A673 (cell line): ENCODE measurements at places on chromosomes 7 and 10.

GRCh38 chr7:151786241-151786640, 90.7 kb downstream of the PRKAG2 start:
- DNase-seq = no peak

- DNase-seq = peak; percentile 6
These were observed 39.0 kb upstream of the ADRA2A start for GRCh38 chr10:111037858-111038257.

- DNase-seq = peak; percentile 62
These were observed 464.5 kb downstream of the GRID1 start for GRCh38 chr10:85902051-85902450.

- DNase-seq = peak; percentile 83
These were observed 32.9 kb upstream of the KMT2E start for GRCh38 chr7:104980841-104981671.

- no peak for DNase-seq
These were observed 36.5 kb downstream of the DNAJC9 start for GRCh38 chr10:73210395-73211105.

GRCh38 chr7:54987772-54988171, 31.0 kb upstream of the EGFR start:
- DNase-seq = no peak

DNA sequence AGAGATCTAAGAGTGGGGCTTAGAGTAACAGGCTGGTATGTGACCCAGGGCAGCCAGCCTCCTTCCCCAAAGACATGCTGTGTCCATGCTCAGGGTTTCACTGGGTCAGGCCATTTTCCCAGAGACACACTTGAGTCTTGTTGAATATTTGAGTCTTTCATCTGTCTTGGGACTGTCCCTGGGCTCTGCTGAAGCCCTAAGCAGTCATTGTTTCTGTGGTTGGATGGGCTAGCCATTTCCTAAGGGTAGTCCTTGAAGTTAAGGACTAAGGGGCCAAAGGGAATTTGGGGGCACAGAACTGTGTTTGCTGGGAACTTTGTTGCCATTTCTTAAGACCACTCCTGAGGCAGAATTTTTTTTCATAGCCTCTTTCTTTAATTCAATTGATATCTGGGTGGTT, 98.4 kb upstream of the SAMD8 start:
- no peak for DNase-seq

GRCh38 chr7:9507290-9507689, 1073.9 kb downstream of the NXPH1 start:
- DNase-seq = no peak

DNA sequence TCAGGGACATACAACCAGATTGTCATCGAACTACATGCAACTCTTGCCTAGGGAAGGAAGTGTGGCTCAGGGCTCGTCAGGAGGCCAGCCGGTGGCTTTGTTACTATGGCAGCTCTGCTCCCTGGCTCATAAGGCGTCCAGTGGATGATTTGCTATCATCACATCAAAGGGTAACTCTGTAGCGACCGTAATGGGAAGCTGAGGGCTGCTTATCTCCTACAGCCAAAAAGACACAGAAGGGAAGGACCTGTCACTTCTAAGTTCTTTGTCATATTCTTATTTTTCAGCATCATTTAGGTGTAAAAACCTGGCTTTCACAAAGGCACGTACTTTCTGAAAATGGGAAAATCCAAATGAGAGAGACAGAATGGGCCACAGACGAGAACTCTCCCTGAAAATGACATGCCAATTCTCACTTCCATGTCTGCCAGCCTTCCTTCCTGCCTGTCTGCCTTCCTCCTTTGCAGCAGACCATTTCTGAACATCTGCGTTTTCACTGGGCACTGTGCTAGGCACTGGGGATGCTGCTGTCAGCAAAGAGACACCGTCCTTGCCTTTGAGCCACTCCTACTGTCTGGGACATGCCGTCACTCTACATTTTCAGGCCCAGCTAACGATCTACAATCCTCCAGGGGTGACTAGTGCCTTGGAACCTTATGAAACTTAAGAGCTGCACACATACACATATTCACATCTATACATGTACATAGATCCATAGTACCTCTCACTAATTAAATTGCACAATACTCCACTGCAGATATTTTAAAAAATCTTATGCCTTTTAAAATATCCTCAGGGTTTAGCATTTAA, 26.9 kb downstream of the ENKUR start:
- DNase-seq = no peak
